Suppressor macrophage (primary cell): ENCODE measurements at places on chromosomes 5 and 9.

- DNase-seq, result no peak
Observed at GRCh38 chr5:81121836-81122630, 111.1 kb upstream of the CKMT2 start.

GRCh38 chr9:70229579-70229978 is 29.2 kb upstream of the SMC5 start:
- peak; percentile 2 for DNase-seq

DNA sequence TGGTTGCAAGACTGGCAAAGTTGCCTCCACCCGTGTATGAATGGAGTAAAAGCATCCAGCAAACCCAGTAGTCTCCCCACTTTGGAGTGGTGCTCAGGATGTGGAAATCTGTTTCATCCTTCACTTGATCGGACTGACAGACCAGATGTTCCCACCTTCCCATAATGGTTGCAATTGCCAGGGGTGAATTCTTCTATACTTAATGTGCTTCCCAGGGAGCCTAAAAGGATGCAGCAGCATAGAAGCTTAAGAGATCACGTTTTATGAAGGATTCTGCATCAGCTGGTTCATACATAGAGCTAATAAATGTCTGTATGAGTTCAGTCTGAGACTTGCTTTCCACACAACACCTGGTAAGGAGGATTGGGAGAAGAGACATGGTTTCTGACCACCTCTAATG is 198.8 kb upstream of the S1PR3 start:
- DNase-seq, result no peak

DNA sequence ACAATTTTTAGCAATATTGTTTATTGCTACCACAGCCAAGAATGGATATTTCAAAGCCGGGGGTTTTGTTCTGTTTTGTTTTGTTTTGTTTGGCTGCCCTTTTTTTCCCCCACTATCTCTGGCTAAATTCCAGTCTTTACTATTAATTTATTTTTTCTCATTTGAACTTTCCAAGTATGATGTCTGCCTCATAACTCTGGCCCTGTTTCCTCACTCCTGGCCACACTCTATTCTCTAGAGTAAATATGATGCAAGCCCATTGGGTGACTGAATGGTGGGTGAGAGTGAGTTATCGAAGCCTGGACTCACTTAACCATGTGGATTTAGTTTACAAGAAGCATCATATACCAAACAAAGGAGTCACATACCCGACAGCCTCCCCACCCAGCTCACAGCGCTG is 41.9 kb downstream of the WDR36 start:
- no peak for DNase-seq

- DNase-seq, result no peak
Observed at GRCh38 chr9:137759649-137760321, 117.8 kb upstream of the CACNA1B start.

GRCh38 chr5:174086751-174087150 is 41.2 kb downstream of the NSG2 start:
- no peak for DNase-seq

- peak; percentile 64 for DNase-seq
Observed at GRCh38 chr9:127277099-127277498, 12.5 kb downstream of the GARNL3 start.

- DNase-seq, result peak; percentile 34
Observed at GRCh38 chr5:61262080-61262479, 70.0 kb upstream of the ZSWIM6 start.
